Sciatic nerve (tissue), 2 donors: ENCODE measurements at places on chromosomes 1 and 21.

- no peak for DNase-seq
Measured at GRCh38 chr1:210464519-210465039, 135.9 kb downstream of the HHAT start.

DNA sequence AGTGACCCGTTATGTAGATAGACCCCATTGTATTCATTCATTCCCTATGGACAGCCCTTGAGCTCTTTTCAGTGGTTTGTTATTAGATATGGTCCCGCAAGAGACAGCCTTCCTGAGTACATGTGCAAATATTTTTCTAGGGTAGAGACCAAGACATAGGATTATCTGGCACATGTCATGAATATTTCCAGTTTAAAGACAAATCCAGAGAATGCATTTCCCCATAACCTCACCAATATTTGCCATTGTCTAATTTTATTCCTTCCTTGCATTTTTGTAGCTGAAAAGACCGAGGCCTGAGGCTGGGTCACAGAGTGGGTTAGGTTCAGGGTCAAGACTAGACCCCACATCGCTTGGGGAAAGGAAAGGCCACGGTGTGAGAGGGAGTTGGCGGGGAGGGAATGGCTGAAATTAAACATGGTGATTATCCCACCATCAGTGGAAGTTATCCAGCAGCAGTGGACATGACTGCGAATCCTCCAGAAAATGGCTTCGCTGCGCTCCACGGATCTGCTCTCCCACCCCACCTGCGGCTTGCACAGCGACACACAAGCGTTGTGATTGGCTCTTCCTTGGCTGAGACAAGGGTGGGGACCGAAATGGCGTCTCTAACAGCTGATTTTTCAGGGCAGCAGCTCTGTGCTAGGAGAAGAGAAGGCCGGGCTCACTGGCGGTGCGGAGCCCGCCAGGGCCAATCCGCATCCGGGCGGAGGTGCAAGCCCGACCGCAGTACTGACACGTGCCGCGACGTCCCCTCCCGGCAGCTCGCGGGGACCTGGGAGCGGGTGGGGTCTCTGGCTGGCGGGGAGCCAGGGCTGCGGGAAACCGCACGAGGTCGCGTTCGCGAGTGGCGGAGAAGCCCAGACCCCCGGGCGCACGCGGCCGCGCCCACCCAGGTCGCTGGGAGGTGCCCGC, 16.1 kb upstream of the STMN1 start:
- peak; percentile 67 for DNase-seq

GRCh38 chr1:216740331-216740730, 17.1 kb upstream of the ESRRG start:
- no peak for DNase-seq

DNA sequence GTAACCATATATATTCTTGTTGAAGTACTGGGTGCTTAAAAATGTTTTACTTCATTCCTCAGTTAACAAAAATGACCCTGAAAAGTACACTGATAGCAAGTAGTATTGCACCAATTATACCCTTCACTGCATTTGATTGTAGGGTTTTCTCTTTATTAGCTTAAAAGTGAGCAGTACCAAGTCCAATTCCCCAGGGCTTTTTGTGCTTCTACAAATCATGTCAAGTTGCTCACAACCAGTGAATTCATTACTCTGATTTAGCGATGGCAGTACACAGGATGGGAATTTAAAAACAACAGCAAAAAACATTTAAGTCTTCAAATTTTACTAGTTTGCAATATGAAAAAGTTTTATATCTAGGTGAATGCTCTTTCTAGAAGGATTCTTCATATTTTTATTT, 436.4 kb downstream of the PTBP2 start:
- DNase-seq, result no peak

- no peak for DNase-seq
Measured at GRCh38 chr1:82160036-82160435, 359.3 kb downstream of the ADGRL2 start.

DNA sequence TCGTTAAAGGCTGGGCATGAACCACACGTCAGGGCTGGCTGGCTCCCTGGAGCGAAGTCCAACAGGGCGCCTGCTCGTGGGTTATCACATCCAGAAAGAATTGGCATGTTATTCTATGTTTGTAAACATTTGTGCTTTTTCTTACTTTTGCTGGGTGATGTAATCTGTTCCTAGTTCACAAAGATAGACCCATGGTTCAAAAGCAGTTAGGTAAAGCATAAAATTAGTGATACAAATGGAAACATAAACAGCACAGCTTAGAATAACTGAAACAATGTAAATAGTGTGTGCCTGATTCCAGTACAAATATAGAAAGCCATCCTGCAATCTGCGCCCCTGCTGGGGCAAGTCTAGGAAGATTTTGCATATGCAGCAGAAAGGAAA, 184.0 kb upstream of the C1orf174 start:
- peak; percentile 4 for DNase-seq

DNA sequence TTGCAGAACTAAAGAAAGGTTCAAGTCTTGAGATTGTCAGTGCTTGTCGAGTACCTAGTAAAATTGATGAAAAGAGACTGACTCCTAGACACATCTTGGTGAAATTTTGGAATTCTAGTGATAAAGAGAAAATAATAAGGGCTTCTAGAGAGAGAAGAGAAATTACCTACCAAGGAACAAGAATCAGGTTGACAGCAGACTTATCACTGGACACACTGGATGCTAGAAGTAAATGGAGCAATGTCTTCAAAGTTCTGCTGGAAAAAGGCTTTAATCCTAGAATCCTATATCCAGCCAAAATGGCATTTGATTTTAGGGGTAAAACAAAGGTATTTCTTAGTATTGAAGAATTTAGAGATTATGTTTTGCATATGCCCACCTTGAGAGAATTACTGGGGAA, 16.3 kb downstream of the L1TD1 start:
- no peak for DNase-seq

- no peak for DNase-seq
Measured at GRCh38 chr1:198179556-198179981, 22.8 kb downstream of the NEK7 start.

DNA sequence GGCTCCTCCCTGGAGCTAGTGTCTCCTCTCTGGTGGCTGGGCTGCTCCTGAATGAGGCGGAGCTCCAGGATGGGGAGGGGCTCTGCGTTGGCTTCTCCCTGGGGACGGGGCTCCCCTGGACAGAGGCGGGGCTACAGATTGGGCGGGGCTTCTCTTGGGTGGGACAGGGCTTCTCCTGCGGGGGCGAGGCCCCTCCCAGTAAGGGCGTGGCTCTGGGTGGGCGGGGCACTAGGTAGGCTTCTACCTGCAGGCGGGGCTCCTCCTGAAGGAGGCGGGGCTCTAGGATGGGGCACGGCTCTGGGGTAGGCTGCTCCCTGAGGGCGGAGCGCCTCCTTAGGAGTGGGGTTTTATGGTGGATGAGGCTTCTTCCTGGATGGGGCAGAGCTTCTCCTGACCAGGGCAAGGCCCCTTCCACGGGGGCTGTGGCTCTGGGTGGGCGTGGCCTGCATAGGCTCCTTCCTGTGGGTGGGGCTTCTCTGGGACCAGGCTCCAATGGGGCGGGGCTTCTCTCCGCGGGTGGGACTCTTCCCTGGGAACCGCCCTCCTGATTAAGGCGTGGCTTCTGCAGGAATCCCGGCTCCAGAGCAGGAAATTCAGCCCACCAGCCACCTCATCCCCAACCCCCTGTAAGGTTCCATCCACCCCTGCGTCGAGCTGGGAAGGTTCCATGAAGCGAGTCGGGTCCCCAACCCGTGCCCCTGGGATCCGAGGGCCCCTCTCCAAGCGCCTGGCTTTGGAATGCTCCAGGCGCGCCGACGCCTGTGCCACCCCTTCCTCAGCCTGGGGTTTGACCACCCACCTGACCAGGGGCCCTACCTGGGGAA, 22.7 kb upstream of the ARF1 start:
- DNase-seq, result peak; percentile 61

DNA sequence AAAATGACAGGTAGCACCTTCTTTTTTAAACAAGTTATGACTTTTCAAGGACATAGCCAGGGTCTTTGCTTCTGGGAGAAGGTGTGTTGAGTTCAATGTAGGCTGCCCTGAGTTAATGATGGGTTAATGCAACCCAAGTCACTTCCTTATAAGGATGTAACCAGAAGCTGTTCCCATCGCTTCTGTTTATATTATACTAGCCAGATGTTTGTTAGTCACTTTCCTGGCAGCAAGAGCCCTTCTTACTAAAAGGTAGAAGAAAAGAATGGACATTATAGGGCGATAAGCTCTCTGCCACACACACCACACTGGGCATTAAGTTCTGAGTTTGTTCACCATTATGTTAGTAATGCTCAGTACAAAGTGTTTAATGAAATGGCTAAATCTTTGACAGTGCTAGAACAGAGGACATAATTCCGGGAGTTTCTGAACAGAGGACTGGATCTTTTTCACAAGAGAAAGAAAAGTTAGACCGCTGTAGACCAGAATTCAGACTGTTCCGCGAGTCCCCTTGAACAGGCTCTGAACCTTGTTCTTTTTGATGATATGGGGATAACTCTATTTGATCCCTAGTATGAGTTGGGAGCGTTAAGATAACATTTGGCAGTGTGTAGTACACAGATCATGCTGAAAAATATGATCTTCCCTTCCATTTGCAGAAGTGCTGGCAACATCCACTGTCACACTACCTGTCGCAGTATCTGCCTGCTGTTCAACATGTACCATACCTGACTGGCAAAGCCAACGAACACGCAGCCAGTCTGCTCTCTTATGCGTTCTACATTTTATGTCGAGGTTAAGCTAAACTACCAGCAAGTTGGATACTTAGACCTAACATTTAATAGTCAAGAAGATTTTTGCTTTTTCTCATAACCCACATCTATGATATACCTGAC, 41.0 kb downstream of the DEGS1 start:
- DNase-seq, result no peak

- no peak for DNase-seq
Measured at GRCh38 chr1:114458237-114458777, 52.7 kb downstream of the TRIM33 start.

GRCh38 chr1:27993241-27993640, 33.5 kb downstream of the XKR8 start:
- DNase-seq, result no peak

DNA sequence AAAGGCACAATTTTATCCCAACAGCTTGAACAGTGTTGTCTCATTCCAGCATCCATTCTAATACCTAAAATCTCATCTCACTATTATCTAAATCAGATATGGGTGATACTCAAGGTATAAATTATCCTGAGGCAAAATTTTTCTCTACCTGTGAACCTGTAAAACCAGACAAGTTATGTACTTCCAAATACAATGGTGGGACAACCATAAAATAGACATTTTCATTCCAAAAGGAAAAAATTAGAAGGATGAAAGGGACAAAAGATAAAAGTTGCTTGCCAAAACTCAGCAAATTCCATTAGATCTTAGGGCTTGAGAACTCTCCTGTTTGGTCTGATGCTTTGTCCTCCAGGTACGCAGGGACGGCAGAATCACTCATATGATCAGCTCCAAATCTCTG, 650.5 kb downstream of the ADGRL2 start:
- no peak for DNase-seq

DNA sequence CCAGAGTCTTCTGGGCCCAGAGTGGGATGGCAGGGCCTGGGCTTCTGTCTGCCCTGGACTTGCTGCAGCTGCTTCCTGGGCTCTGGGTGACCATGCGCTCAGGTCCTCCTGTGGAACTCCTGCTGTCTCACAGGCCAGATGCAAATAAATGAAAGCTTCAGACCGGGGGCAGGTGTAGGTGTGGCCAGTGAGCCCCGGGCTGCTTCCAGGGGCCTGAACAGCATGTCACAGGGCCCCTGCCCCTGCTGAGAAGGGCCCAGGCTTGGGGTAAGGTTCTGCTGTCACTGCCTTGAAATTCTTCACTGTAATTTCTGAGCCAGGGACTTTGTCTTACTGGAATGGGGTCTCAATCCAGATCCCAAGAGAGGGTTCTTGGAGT, 2.5 kb upstream of the PKNOX1 start:
- no peak for DNase-seq

- DNase-seq, result no peak
Measured at GRCh38 chr1:159664247-159664646, 50.1 kb downstream of the CRP start.

DNA sequence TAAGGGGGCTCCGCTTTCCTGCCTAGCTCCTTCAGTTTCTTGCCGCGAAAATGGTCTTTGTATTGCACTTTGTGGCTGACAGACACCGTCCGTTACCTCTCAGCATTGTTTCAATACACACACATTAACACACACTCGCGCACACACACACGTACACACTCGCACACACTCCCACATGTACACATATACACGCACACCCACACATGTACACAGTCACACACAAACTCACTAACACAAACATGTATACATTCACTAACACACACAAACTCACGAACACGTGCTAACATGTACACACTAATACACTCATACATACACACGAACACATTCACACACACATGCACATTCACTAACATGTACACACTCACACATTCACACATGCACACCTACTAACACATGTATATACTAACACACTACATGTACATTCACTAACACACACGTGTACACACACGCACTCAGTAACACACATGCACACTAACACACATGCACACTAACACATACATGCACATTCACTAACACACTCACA, 48.9 kb downstream of the PSMG1 start:
- no peak for DNase-seq

DNA sequence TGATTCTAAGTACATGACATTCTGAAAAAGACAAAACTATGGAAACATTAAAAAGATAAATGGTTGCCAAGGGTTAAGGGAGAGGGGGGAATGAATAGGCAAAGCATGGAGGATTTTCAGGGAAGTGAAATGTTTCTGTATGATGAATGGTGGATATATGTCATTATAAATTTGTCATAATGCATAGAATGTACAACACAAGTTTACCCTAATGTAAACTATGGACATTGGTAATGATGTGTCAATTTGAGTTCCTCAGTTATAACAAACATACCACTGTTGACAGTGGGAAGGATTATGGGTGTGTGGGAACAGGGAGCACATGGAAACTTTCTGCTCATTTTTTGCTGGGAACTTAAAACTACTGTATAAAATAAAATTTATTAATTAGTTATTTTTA, 427.1 kb upstream of the ESRRG start:
- no peak for DNase-seq

- DNase-seq, result no peak
Measured at GRCh38 chr1:183840140-183840539, 35.2 kb downstream of the RGL1 start.

DNA sequence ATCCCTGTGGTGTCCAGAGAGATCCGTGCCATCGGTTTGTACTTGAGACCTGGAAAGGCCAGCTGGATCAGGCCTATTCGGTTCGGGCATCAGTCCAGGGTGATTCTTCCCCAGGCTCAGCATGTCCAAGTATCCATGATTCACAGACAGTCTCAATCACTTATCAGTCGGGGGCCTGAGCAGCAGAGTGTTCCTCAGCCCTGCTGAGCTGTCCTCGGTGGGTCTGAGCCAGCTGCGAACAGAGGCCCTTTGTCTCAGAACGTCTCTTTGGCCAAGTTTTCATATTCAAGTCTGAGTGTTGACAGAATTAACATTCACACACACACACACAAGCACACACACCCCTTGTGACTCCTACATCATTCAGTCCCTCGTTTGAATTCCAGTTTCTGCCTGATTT, 33.4 kb upstream of the OSBPL9 start:
- DNase-seq, result peak; percentile 84

- peak; percentile 83 for DNase-seq
Measured at GRCh38 chr1:35715568-35716002, 3.1 kb downstream of the C1orf216 start.
